HTR-8/SVneo (cell line): ENCODE measurements at places on chromosomes 2 and 18.

DNA sequence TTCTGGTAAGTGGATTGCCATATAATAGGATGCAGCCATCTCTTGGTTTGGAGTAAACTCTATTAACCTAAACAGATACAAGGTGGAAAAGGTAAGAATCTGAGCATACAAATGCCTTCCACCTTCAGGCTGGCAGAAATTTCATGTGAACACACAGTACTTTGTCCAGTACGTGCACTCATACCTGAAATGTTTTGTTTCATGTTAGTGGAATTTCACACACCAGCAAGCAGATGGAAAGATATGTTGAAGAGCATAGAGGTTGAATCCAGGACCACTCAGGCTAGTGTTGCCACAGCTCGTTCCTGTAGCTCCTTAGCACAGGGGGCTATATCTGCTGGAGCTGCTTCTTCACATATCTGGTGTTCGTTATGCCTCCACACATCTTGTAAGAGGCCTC is 34.0 kb downstream of the CRIM1 start:
- DNase-seq: no peak

DNA sequence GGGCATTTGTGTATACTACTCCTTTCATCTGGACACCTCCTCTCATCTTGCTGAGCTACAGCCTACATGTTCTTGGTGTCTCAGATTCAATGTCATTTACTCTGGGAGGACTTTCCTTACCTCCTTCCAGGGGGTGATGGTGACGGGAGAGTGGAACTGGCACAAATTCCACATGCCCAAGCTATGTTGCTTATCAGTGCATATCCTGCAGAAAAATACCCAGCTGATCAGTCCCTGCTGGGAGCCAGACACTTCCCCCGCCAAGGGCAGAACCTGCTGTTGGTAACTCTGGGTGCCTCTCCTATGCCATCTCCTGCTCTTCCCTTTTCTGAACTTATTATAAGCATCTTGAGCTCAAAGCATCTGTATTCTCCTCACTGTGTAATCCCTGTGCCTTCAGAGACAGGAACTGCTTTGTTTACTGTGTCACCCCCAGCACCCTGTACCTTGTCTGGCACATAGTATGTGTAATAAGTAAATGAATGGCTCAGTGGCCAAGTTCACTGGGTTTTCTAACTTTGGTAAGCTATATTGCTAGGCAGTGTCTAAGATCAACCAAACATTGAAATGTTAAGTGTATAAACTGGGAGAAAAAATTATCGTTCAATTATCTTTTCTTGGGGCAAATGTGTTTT is 87.7 kb upstream of the LPIN2 start:
- no peak for DNase-seq

DNA sequence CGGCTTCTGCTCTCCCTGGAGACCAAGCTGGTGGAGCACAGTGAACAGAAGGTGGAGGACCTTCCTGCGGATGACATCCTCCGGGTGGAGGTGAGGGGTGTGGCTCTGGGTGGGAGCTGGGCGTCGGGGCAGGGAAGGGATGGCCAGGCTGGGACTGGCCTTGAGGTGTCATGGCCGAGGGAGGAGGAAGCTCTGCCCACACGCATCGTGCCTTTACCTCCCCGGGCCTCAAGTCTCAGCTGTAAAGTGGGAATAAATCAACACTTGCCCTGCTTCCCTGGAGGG is 98.2 kb downstream of the DYSF start:
- no peak for DNase-seq

DNA sequence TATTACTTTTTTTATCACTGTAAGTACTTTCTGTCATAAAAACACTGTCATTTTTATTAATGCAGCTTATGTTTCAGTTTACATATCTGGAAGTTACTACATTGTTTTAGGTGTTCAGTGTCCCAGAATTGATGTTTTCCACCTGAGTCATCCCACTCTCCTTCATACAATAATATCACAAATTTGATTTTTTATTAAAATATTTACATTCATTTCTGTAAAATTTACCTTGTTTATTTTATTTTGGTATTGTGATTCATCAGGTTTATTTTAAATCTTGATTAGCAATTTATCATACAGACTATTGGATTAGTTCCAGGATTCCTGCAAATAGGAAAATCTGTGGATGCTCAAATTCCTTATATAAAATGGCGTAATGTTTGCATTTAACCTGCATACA is 1662.9 kb downstream of the SUCLG1 start:
- peak; percentile 3 for DNase-seq

- DNase-seq: peak; percentile 40
Observed at GRCh38 chr2:142531377-142531776, 346.1 kb upstream of the KYNU start.

DNA sequence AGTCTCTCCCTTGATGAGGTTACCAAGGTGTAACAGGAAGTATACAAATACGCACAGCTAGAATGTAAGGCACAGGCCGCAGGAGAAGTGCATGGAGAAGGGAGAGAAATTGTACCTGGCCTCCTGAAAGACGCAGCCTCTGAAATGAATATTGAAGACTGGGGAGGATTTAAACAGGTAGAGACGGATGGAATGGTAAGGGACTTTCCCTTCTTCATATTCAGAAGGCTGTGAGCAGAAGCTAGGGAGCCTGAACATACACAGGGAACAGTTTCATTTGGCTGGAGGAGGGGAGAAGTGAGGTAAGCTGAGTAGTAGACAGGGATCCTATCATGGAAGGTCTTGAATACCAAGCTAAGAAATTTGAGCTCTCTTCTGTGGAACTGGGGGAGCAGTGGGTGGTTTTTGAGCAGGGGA is 112.7 kb downstream of the ANKRD44 start:
- no peak for DNase-seq

GRCh38 chr2:176246331-176246730 is 22.9 kb upstream of the MTX2 start:
- DNase-seq: no peak

DNA sequence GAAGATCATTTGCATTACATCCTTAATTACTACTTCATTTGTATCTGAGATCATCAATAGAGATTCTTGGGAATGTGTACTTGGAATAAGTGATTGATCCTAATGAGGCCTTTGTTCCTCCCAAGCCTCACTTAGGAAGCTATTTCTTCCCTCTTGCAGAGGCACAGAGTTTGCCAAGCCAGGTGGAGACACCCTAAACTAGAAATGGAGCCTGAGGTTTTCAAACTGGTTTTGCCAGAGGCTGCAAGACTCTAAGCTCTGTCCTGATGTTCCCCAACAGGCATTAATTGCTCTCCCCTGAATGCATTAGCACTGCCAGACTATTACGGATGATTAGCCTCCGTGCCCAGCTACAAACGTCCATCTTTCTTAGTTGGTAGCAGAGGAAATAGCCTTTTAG is 125.2 kb upstream of the LGALSL start:
- no peak for DNase-seq

- peak; percentile 38 for DNase-seq
Observed at GRCh38 chr2:73112026-73112912, 479 bp downstream of the RAB11FIP5 start.

GRCh38 chr18:78517973-78518372 is 461.6 kb upstream of the SALL3 start:
- no peak for DNase-seq

DNA sequence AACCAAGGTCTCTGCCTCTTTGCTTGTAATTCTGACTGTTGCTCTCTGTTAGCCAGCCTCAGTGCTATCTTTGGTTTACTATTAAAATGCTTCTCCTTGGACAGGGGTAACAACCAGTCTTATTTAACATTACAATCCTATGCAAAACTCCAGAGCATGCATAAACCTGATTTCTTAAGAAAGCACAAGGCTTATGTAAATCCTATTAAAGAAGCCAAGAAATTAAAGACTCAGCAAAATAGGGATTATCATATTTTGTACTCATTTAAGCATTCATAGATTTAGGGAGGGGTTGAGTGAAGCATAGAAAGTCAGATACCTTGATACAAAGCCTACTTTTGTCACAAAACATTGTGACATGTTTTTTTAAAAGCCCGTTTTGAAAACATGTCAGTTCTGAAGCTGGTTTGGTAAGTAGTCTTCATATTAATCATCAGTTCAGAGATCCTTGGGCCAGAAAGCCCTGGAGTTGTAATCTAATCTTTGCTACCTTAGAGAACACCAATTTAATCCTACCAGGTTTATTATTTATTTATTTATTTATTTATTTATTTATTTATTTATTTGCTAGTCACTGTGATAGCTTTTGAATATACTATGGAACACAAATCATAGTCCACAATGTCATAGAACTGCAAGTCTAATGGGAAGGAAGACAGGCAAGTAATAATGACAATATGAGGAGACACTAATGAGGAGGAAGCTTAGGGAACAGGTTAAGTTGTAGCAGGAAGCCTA is 158.0 kb upstream of the HNMT start:
- no peak for DNase-seq
